Stimulated activated naive CD4-positive, alpha-beta T cell treated with Interleukin-2 at 50 U/mL for 16 hours (primary cell): ENCODE measurements at places on chromosomes 11 and 22.

DNA sequence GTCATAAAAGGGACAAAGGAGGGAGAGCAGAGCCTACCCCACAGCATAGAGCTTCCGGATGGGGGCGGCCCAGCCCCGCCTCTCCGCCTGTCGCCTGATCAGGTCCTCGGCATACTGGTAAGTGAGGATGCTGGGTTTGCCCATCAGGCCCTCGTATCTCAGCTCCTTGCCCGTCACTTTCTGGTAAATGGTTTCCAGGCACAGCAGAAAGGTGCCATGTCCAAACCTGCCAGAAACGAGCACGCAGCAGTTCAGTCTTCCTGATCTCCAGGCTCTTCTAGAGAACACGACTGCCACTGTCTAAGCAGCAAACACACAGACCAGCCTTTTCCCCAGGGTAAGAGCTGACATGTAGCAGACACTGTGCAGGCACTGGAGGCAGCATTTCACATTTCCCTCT, 17.4 kb upstream of the TMEM121B start:
- DNase-seq: no peak

DNA sequence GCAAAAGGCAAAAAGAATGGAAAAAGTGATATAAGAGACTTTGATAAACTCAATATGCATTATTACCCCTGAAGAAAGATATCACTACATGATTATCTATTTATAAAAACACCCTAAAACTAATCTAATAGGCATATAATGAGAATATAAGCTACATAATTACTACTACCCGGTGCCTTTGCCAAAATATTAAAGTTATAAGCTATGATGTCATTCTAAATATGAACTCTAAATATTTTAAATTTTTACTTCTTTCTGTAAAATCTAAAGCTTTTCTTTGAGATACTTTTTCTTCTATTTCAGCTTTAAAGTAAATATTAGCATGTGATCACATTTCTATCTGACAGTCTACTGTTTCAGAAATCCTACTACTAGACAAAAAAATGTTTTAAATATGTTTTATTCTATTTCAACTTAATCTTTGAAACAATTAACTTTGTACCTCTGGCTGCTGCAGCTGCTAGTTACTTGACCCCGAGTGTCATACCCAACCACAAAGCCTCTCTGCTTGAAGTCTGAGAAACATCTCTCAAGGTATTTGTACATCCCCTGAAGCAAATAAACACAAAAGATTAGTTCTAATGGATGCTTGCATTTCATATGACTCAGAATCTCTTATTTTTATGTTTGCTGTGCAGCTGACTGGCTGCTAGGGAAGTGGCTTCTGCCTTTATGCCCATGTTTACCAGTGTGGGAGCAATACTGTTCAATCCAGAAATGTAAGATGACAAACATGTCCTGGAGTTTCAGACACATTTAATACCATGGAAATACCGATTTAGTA, 26.8 kb downstream of the PGM2L1 start:
- no peak for DNase-seq

GRCh38 chr11:92870196-92870832, 99.1 kb upstream of the MTNR1B start:
- DNase-seq: no peak

DNA sequence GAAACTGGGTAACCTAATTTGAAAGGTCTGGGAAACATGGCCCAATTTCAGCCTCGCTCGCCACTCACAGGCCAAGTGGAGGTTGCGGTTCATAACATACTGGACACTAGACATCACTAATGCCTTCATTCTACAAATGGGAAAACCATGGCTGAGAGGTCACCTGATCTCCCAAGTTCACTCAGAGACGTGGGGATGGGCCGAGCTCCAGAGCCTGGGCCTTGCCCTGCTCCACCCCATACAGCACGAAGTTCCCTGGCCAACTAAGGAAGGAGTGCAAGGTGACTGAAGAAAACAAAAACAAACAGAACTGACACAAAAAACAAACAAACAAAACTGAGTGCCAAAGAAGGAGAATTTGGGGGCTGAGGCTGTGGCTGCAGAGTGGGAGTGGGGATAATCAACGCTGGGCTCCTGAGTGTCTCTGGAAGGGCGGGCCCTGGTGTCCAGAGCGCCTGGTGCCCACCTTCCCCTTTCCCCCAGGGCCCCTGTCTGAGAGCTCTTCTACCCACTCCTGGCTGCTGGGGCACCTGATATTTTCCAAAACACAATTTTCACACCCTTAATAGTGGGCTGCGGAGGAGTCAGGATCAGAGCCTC, 46.5 kb upstream of the ADA2 start:
- no peak for DNase-seq

- no peak for DNase-seq
Observed at GRCh38 chr11:60836866-60837515, 4.9 kb upstream of the CCDC86 start.

- DNase-seq: no peak
Observed at GRCh38 chr11:126543691-126544090, 188.2 kb downstream of the ST3GAL4 start.

- DNase-seq: no peak
Observed at GRCh38 chr11:26677566-26677965, 44.3 kb downstream of the SLC5A12 start.

- no peak for DNase-seq
Observed at GRCh38 chr22:27639248-27640086, 162.1 kb downstream of the MN1 start.

DNA sequence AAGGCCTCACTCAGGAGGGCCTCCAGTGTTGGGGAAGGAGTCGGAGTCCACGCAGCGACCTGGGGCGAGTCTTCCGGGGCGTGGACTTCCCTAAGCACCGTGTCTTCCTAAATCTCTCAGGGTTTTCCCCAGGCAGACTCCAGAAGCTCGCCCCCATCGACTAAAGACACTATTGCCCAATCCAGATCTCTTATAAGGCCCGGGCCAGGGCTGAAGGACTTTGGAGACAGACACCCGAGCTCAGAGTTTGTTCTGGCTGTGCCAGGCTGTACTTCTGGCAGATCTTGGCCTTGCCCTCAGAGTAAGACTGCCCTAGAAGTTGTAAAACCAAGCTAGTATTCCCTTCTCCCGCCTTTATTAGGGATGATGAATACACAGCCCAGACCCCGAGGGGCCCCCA, 191.4 kb downstream of the BUD13 start:
- DNase-seq: no peak

DNA sequence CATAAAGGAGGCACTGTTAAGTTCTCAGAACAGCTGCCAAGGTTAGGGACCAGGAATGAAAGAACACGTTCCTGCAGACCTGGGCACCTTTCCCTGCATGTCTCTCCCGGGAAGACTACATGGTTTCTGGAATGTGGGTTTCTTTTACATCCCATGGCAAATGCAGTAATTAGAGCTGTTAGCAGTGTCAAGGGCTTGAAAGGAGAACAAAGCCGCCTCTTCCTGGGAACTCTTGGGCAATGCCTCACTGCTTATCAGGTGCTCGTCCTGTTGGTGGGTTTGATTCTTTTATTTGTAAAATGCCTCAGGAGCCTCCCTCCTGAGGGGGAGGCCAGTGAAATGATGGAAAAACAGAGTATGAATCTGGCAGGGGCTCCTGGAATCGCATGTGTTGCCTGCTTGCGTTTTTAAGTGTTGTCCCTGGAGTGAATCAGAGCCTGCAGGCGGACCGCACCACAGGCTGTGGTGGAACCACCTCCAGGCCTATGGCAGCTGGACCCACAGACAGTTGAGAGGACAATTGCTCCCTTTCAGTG, 723 bp upstream of the C22orf31 start:
- no peak for DNase-seq

DNA sequence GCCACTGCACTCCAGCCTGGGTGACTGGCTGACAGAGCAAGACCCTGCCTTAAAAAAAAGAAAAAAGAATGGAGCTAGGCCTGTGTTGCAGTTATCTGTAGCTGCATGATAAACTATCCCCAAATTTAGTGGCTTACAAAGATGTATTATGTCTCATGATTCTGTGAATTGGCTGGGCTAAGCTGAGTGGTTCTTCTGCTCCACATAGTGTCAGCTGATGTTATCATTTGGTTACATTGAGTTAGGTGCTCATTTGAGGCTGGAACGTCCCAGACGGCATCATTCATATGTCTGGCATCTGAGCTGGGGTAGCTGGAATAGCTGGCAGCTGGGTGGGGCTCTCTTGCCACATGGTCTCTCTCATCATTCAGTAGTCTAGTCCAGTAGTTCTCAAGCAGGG, 8.2 kb upstream of the ASCC2 start:
- no peak for DNase-seq
